ENCODE measurements at places on chromosomes 3 and 15. TPM values are rescaled to one million over a fixed set of nuclear protein-coding genes. Genes with fewer than 3 reads are reported as not detected.

Gene GUCA1C
- total RNA-seq, result not detected

Gene TLE3
- 29.7 TPM for total RNA-seq

Gene LAMB2
- 450 TPM for total RNA-seq

Gene ZBTB20
- 32.9 TPM for total RNA-seq

Gene NEK10
- total RNA-seq, result 58.6 TPM

Gene TRIM69
- 14.7 TPM for total RNA-seq

Gene ROPN1
- total RNA-seq, result not detected

Gene CYP1A2
- not detected for total RNA-seq

Gene TICRR
- 0.88 TPM for total RNA-seq

Gene SAMD7
- total RNA-seq, result not detected

Gene FSIP1
- 3.6 TPM for total RNA-seq

Gene DPPA4
- not detected for total RNA-seq

Gene GABRR3
- not detected for total RNA-seq

Gene FBXL2
- total RNA-seq, result 23.6 TPM

Gene SCN11A
- under 0.01 TPM for total RNA-seq

Gene FBLN2
- 54.6 TPM for total RNA-seq

Gene PAQR9
- not detected for total RNA-seq

Measured in osteoblast (primary cell).